ENCODE measurements at places on chromosomes 1 and 21.

DNA sequence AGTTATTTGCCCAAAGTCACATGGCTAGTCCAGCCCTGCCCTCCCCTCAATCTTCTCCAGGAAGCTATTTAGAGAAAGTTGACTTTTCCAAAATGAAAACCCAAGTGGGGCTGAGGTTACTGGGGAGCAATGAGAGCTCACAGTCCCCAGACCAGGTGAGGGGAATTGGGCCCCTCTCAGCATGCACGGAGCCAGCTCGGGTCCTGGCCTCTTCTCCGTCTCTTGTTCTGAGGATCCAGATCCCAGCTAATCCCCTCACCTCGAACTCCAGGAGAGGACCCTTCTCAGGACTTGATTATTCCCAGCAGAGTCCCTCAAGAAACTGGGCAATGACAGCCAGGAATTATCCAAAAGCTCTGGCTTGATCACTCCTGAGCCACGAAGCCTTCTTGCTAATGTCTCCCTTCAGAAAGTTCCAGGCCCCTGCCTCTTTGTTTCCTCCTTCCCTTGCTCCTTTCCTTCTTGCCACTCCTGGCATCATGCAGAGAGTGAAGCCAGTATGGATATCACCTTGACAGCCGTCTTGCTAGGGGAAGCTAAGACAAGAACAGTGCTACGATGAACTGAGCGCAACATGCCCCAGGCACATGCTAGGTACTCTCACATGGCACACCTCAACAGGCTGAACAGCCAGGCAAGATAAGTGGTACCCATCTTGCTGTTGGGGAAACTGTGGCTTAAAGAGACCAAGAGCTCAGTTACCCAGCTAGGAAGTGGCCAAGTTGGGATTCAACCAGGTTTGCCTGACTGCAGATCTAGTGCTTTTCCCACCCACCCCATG lies 51.9 kb downstream of the KLHDC7A start:
- DNase-seq: no peak

- no peak for DNase-seq
Observed at GRCh38 chr21:35034203-35034926, 14.7 kb downstream of the RUNX1 start.

DNA sequence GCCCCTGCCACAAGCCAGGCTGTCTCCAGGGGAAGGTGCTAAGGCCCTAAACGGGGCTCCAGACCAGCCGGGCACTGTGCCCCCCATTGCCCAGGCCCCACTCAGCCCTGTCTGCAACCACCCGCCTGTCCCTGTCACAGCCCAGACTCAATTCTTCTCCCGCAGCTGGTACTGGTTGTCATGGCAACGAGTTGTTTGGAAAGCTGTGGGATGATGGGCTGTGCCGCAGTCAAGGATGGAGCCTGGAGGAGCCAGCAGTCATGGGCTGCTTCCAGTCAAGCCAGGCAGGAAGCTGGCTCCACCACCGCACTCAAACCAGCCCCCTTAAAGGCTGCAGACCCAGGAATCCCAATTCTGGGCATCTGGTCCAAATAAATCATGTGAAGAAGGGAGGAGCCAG lies 4.2 kb downstream of the SPOCD1 start:
- DNase-seq: peak; percentile 43

DNA sequence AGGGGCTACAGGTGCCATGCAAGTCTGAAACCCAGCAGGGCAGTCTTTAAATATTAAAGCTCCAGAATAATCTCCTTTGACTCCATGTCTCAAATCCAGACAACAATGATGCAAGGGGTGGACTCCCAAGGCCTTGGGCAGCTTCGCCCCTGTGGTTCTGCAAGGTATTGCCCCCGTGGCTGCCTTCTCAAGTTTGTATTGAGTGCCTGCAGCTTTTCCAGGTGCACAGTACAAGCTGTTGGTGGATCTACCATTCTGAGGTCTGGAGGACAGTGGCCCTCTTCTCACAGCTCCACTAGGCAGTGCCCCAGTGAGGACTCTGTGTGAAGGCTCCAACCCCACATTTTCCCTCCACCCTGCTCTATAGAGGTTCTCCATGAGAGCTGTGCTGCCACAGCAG lies 3.7 kb upstream of the MROH9 start:
- DNase-seq: no peak

DNA sequence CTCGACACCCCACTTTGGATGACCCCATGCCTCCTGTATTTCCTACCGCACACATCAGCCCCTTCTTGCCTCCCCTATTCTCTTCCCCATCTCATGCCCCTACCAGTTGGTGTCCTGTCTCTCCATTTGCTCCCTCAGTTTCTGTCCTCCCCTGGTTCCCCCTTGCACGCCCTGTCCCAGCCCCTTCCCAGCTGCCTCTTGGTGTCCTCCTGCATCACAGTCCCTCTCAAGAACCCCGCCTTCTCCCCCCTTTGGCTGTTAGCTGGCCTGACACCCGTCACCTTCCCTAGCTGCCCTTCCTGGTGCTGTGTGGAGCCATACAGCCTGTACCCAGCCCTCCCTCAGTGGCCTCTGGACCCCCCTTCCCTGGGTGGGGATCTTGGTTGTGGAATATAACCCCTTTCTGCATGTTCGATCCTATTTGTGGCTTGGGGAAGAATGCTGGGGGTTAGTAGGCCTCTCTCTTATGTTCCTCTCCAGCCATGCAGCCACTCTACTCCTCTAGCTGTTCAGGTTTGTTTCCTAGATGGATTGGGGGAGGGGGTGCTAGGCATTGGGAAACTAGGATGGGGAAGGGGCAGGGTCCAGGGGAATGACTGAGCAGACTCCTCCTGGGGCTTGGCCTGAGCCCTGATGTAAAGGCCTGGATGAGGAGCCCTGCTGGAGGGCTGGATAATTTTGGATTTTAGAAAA lies 41.4 kb upstream of the NFASC start:
- no peak for DNase-seq

DNA sequence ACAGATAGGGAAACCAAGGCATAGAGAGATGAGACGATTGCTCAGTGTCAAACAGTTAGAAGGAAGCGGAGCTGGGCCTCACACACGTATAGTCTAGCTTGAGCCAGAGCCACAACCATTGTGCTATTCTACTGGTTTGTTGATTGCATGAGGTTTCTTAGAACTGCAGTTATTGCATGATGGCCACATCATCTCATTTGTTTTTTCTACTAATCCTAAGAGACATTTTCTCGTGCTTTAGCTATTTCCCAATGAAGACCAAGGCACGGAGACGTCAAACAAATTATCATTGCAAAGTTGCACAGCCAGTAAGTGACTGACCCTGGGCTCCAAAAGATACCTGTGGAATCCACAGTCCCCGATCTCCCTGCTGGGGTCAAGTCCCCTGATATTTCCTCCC lies 25.1 kb upstream of the ZNF362 start:
- DNase-seq: no peak
